ENCODE measurements at places on chromosomes 1 and 21.

DNA sequence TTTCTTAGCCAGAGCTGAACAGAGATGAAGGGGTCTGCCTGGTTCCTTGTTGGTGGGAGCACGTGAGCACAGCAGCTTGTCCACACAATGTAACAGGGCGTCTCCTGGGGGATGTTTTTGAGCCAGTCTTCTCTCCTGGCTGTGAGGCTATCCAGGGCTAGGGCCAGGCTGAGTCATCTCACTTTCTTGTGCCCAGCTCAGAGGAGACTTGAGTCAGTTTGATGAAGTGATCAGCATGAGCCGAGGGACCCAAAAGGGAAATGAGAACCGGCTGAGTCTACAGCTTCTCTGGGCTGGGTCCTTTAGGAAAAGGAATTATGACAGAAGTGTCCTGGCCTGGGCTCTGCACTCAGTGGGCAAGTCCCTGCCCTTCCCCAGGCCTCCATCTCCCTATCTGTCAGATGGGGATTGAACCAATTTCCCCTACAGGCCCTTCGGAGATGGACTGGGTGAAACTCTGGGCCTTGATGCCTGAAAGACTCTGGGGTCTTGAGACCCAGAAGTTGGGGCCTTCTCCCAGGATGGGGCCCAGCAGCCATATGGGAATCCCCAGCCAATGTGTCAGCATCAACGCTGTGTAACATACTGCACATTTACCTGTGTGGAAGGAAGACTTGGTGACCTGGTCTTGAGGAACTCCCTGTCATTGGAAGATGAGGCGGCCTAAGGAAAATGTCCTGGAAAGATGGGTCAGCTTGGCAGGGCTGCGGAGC is 36.6 kb downstream of the DMRTB1 start:
- no peak for DNase-seq

DNA sequence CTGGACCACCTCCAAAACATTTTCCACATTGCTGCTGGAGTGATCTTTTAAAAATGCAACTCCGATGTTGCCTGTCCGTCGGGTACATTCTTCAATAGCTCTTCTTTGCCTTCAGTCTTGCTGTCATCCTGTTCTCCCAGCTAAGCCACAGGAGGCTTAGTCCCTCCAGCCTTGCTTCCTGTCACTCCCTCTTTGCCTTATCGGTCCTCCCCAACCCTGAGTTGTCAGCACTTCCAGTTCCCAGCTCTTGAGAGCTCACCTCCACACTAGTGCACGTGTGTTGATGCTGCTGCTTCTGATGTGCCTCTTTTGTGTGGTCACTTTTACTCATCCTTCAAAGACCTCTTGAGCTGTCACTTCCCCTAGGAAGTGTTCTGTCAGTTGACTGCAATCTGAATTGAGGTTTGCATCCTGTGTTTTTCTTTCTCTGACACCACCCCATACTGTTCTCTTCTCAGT is 15.3 kb downstream of the UCK2 start:
- no peak for DNase-seq

DNA sequence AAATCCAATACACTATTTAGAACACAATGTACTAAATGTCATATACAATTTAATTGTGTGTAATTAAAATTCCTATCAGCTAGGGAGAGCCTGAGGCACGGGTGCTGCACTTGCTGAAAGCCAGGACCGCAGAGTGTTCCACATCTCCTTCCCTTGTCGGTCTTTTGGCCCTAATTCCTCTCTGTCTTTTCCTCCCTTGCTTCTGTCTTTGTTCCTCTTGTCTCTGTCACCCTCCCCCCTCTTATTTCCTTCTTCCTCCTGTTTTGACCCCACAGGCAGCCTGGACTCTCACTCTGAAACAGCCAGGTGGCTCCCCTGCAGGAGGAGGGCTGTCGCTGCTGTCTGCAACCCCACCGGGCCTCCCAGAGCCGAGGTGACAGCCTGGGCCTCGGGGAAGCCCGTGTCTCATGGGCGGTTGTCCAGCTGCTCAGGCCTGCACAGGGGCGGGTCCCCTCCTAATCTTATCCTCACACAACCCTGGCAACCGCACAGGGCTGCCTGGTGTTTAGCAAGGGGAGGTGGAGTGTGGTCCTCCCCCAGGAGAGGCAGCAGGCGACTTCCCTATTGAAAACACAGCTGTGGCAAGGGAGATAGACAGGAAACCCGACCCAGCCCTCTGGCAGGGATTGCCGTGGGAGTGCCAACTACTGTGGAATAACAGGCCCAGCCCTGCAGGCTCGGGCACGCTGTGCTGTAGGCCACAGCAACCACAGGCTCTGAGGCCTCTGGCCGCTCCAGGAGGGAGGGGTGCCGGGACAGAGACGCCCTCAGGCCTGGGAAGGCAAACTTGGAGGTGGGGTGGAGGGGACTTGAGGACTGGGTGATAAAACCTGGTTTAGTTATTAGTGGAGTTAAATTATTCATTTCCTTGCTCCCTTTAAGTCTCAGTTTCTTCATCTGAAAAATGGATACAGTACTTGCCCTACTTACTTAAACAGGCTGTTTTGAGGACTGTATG is 68.8 kb upstream of the WDR26 start:
- DNase-seq, result no peak

- no peak for DNase-seq
Observed at GRCh38 chr1:167137332-167137781, 43.5 kb downstream of the STYXL2 start.

DNA sequence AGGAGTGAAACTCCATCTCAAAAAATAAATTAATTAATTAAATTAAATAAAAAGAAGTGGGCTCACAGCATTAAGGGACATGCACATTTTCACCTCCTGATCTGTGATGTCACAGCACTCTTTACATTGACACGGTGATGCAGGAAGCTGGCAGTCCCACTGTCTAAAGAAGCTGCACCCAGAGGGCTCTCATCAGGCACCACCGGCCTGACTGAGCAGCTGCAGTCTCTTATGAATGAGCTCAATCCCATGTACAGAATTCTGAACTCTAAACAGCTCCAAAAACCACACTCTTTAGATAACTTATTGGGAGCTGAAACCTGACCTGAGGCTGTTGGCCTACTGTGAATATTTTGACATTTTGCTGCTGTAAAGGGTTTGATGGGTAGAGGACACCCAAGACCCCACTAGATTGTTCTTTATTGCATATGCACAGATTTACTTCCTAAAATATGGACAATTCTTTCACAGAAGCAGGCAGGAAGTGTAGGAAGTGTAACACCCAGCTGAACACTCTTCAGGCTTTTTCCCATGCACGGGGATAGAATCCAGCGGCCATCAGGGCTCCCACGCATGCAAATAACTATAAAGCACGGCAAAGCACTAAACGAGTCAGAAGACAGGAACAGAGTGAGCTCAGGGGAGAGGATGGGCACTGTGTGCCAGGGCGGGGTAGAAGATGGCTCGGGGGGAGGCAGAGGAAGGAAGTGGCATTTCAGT is 46.2 kb downstream of the L1TD1 start:
- no peak for DNase-seq

DNA sequence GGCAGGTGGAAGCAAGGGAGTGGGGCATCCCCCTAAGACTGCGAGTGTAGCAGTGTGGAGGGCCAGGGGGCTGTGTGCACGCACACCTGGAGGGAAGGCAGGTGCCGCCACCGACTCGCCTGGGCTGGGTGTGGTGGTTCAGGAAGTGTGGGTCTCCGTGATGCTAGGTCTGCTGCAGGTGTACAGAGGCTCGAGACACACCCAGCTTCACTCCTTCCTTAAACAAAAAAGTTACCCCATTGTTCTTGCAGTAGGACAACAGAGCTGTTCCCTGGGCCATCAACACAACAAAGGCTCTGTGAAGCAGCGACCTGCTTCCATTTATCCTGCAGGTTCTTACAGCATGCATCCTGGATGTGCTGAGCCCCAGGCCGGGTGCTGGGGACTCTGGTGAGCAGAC is 100.4 kb upstream of the TMEM51 start:
- no peak for DNase-seq

- DNase-seq, result no peak
Observed at GRCh38 chr21:27212441-27212840, 245.6 kb upstream of the ADAMTS5 start.

GRCh38 chr1:185500001-185500626 is 183.1 kb upstream of the IVNS1ABP start:
- DNase-seq, result no peak

GRCh38 chr1:42730988-42731387 is 9.0 kb downstream of the CLDN19 start:
- no peak for DNase-seq

DNA sequence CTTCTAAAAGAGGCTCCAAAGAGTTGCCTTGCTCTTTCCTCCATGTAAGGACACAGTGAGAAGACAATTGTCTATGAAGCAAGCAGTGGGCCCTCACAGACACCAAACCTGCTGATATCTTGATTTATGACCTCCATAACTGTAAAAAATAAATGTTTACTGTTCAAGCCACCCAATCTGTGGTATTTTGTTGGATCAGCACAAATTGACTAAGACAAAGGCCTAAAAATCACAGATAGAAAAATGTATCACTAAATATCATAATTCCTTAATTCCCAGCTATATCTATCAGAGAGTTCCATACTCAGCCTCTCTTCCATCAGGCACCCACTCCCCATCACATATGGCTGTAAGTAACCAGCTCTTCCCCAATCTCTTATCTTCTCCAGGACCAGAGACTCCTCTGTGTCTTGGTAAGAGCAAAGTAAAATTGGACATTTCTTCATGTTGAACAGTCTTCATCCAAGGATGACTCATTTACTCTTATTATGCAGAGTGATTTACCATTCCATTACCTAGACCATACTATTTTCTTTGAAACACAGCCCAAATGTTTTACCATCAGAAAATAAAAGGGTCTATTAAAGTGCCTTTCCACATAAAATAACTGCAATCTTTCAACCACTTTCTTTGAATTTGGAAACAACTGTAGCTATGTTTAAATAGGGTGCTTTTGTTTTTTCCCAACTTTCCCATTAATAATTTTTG is 503.6 kb downstream of the MRPL39 start:
- no peak for DNase-seq

DNA sequence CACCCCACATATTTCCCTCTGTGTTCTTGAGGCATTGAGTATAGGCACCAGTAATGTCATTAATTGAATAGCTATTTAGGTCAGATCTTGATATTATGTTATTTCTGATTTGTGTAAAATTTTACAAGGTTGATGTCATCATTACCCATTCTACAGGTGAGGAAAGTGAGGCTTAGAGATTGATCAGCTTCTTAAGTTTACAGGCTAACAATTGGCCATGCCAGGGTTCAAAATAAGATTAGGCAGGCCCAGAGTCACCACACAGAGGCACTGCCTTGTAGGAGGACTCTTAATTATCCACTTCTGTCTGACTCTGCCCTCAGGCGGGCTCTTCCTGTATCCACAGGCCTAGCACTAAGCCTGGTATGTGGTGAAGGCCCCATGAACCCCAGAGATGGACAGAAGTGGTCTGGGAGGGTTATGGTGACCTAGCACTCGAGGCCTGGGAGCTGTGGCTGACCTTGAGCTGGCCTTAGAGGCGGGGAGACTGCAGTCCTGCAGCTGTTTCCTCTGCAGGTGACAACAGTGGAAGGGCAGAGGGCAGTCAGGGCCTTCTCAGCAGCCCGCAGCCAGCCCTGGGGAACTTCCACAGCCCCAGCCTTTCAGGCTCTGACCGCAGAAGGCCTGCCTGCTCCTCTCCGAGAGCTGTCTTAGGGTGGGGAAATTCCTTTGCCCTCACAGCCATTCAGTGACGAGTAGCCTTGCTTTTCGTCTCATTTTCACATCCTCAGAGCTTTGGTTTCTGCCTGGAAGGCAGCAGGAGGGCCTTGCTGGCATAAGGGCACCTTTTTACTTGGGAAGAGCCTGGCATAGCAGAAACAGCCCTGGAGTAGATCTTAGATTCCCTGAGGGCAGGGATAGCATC is 12.2 kb downstream of the ZDHHC18 start:
- no peak for DNase-seq

- no peak for DNase-seq
Observed at GRCh38 chr1:163387146-163387545, 65.4 kb downstream of the NUF2 start.

- no peak for DNase-seq
Observed at GRCh38 chr1:180291004-180291403, 60.9 kb downstream of the LHX4 start.

DNA sequence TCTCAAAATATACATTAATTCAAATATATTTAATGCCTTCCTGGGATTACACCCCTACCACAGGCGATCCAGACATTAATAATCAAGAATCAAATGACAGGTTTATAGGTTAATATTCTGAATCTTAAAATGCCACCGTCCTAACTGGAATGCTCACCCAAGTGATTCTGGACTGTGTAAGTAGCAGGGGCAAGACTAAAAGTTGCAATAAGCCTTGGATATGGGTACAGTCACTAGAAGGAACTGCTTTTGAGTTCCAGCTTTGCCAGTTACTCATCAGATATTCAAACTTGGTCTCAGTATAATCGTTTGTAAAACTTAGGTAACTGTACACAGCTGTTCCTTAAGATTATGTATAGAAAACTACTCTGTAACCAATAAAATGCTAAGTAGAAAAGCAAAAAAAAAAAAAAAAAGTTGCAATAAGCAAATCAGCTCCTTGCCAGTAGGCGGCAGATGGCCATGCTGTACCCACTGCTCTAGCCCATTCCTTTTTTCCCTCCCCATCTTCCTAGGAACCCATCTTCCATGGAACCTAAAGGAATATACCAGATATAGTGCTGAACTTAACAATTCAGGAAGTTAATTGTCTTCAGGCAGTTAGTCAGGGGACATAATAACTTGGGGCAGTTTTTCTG is 10.5 kb downstream of the RO60 start:
- no peak for DNase-seq

DNA sequence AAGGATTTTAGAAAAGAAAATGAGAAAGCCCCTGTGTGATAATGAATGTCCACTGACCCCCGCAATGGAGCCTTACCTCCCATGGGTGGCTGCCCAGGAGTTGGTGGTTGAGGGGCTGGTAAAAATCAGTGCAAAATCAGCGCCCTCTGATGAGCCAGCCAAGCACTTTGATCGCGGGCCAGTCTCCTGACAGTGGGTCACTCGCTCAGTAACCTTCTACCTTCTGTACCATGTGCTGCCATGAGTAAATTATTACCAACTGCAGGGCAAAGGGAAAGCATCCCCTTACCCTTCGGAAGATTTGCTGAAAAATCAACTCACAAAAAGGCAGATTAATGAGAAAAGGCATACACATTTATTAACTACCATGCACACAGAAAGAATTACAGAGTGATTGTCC is 58.8 kb downstream of the KCNK1 start:
- no peak for DNase-seq

DNA sequence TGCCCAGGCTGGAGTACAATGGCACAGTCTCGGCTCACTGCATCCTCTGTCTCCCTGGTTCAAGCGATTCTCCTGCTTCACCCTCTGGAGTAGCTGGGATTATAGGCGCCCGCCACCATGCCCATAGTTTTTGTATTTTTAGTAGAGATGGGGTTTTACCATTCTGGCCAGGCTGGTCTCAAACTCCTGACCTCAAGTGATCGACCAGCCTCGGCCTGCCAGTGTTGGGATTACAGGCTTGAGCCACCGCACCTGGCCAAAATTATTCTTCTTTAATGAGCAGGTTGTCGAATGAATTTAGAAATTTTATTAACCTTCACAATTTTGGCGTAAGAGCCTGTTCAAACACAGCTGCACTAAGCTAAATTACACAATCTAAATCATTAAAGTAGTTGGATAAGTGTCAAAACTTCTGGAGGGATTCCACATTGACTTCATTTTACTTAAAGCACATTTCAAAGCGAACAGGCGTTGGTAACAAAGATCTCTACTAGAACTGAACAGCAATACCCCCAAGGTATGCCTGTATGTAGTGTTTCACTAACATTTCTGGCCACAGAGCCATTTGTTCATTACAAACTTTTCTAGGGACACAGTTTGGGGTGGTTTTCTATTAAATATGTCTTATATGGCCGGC is 5.2 kb upstream of the CTH start:
- no peak for DNase-seq

Measured in activated naive CD8-positive, alpha-beta T cell treated with anti-CD3 and anti-CD28 coated beads, Interleukin-2, amount 50 U/mL, for 16 hours (primary cell).